Activated CD4-positive, alpha-beta T cell treated with anti-CD3 and anti-CD28 coated beads for 4 hours (primary cell): ENCODE measurements at places on chromosomes 12 and 14.

GRCh38 chr14:87830443-87831096 is 162.4 kb downstream of the GALC start:
- no peak for DNase-seq

DNA sequence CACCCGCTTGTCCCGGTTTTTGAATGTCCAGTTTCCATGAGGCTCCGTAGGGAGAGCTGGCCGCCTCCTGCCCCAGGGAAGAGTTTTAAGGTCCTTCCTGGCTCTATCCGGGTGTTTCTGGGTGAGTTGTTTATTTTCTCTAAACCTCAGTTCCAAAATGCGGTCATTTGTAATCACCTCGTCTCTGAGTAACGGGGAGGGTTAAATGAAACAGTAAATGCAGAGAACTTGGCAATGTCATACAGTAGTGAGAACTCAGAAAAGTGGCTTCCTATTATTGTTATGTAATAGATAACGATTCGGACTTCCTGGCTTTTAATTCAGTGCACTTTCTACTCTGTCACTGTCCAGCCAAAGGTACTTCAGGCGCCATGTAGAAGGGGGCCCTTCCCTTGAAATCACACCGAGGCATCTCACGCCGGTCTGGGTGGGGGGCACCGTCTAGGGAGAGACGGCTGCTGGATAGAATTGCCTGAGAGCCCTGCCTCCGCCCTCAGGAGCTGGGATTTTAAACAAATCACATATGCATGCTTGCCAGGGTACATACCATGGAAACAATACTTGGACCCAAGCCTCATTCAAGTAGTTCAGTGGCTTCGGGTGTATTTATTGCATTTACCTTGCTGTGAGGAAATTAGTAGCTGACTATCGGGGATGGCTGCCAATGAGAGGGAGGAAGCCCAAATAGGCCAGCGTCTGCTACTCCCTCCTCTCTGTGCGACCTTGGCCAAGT is 26.4 kb downstream of the NOS1 start:
- DNase-seq = no peak

GRCh38 chr12:7091660-7092228 is 501 bp downstream of the C1R start:
- no peak for DNase-seq

DNA sequence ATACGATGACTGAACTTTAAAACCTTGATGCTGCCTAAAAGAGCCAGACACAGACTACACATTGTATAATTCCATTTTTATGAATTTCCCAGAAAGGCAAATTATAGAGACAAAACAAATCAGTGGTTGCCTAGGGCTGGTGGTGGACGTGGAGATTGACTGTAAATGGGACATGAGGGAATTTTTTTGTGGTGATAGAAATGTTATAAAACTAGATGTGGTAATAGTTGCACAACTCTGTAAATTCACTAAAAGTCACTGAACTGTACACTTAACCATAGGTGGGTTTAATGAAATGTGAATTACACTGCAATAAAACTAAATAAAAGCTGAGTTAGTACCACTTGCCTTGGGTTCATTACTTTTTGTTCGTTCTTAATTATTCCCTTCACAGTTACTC is 72.1 kb downstream of the PLEKHA5 start:
- no peak for DNase-seq

- no peak for DNase-seq
Measured at GRCh38 chr12:94769047-94769420, 118.7 kb upstream of the TMCC3 start.

DNA sequence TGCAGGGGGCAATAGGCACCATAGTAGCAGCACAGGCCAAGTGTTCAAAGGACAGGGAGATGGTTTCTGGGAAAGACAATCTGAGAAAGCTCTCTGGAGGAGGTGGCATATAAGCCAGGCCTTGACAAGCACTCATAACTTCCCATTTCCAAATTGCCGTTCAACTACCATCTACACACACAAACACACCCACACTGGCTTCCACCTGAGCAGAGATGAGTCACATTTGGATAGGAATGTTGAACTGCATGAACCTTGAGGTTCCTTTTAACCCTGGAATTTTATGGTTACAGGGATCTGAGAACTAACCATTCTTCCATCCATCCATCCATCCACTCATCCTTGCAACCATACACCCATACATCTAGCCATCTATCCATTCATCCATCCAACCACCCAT is 86.6 kb downstream of the KSR2 start:
- no peak for DNase-seq

DNA sequence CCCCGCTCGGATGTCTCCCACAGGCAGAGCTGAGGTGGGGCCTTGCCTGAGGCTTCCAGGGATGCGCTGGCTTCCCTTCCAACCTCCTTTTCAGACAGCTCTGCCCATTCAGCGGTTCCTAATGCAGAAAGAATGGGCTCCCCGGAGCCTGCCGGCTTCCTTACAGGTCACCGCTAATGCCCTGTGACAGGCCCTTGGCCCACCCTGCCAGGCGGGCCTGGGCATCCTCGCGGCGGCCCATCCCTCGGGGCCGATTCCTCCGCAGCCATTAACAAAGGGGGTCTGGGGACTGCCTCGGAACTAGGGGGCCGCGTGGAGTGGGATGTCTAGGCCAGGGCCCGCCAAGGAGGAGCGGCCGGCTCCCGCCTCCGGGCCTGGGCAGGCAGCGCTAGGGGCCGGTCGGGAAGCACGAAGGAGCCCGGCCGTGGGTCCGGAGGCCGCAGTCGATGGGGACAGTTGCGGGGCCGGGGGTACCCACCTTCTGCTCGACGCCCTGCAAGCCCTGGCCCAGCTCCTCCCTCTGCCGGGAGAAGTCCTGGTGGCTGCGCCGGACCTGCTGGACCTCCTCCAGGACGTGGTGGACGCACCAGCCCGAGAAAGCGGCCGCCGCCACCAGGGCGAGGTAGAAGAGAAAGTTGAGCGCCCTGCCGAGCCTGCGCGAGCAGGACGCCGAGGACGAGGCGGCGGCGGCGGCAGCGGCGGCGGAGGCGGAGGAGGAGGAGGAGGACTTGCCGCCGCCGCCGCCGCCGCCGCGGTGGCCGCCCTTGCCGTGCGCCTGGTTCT is 738 bp downstream of the CKAP4 start:
- DNase-seq = peak; percentile 60

GRCh38 chr14:104184911-104185499 is 46.6 kb downstream of the KIF26A start:
- no peak for DNase-seq

DNA sequence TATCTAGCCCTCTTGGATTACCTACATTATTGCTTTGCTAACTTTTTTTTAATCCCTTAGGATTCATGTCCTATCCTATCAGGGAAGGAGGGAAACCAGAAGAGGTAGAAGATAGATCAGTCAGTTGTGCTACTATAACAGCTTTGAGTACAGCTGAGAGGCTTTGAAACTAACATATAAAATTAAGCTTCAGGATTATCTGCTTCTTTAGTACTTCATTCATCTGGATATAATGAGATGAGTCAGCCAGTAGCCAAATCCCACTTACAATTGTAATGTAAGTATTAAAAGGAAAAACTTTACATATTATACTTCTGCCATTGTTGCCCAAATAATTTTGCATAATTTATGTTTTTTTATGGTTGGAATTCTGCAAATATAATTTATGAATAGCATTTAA is 33.4 kb upstream of the ANO6 start:
- no peak for DNase-seq

- DNase-seq = no peak
Measured at GRCh38 chr12:2457933-2458414, 336.8 kb upstream of the FKBP4 start.

GRCh38 chr12:14698555-14698954 is 2.2 kb upstream of the GUCY2C start:
- DNase-seq = no peak

DNA sequence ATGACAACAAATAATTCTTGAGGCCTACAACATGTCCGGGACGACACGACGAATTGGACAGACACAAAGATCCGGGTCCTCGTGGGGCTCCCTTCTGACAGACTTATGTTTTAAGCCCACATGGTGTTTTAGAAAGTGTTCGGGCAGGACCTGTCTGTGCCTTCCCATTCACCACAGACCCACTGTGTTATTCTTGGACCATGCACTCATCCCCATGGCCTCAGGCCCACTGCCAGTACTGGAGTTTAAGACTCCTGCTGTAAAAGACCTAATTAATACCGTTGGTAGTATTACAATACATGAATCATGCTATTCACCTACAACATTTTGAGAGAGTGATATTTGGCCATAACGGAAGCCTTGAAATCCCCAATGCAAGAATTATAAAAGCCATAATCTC is 20.0 kb downstream of the SLC15A4 start:
- DNase-seq = no peak
